ENCODE measurements at places on chromosomes 7 and 10.

- no peak for DNase-seq
Observed at GRCh38 chr10:45505311-45505710, 131.3 kb downstream of the ALOX5 start.

DNA sequence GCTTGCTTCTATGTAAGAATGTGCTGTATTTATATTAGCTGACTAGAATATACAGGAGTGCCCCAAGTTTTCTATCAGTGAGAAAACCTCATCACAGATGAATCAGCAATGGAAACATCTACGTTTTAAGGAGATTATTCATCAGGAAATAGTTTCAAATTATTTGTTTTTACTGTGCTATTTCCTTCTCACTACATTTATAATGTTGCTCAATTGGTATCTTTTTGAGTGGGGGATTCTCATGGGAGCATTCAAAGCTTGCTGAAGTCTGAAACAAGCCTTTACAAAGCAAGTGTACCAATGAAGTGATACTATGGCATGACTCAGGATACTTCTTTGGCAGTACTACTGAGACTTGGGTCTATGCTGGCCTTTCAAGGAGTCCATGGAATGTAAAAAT is 191.1 kb upstream of the SLC26A5 start:
- DNase-seq: no peak

DNA sequence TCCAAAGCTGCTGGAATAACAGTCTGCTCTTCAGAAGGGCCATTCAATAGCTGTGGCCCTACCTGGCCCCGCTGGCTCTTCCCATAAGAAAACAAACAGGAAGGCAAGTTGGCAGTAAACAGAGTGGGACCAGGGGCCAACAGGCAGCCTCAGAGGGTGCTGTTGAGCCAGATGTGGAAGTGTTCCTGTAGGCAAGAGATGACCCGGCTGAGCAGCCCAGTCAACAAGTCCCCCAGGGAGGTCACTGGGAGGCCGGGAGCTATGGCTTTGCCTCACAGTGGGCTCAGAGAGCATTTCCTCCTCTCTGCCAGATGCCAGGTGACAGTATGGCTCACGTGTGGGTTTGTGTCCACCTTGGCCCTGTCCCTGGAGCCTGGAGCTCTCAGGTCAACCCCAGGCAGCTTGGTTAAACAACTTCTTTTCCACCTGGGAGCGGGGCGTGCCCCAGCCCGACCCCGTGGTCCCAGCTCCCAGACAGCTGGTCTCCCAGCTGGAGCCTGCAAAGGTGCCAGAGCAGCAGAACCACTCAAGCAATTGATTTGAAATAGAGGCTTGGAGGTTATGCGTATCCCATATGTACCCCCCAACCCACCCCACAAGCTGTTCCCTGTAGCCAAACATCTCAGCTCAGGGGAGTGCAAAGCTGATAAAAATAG is 33.8 kb upstream of the LOXL4 start:
- no peak for DNase-seq

DNA sequence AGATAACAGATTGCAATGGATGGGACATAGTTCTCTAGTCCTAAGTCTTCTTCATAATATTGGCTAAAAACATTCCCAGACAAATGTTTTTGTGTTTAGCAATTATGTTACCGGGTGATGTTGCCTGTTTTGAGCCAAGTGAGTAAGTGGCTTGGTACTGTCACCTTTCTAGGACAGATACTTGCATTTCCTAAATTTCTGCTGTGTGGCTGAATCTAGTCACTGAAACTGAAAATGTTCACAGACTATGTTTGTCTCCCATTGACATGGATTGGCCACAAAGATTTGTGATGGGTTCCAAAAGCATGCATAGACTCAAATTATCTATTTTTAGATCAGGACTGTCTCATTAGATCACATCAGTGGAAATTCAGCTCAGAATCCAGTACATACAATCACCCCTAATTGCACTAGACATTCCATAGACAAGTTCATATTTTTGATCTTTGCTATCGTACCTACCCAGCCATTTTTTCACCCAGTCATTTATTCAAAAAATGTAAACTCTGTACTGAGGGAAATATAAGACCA is 1222.1 kb upstream of the AUTS2 start:
- no peak for DNase-seq

- no peak for DNase-seq
Observed at GRCh38 chr7:116679500-116679899, 7.5 kb downstream of the MET start.

GRCh38 chr7:66187905-66188304 is 17.2 kb upstream of the TPST1 start:
- DNase-seq: no peak

DNA sequence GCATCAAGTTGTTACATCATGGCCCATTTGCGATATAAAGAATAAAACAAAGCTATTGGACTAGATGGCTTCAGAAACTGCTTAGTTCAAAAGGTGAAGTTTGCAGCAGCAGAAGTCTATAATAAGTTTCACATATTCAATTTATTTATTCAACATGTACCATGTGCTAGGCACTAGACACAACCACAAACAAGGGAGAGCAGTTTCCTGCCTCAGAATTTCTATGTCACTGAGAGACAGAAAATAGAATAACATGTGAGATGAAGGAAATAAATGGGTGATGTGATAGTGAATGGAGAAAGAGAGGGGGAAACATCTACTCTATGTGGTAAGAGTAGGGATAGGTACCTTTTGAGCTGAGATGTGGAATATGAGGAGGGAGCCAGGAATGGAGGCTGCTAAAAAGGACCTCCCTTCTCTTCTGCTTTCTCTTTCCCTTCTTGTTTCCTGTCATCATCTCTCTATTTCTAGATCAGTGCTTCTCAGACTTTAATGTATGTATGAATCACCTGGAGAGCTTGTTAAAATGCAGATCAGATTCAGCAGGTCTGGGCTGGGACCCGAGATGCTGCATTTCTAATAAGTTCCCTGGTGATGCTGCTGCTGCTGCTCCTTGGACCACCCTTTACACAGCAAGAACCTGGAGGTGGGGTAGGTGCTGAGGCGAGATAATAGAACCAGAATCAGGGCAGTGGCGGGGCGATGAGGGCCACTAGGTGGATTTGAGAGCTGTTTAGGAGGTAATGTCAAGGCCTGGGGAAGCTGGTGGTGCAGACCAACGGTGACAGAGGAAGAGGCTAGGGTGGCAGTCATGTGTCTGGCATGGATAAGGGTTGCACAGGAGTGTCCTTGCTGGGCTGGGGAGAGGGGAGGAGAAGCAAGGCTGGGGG is 13.7 kb upstream of the INMT start:
- no peak for DNase-seq

- DNase-seq: no peak
Observed at GRCh38 chr7:38373155-38373554, 99.7 kb upstream of the TARP start.

DNA sequence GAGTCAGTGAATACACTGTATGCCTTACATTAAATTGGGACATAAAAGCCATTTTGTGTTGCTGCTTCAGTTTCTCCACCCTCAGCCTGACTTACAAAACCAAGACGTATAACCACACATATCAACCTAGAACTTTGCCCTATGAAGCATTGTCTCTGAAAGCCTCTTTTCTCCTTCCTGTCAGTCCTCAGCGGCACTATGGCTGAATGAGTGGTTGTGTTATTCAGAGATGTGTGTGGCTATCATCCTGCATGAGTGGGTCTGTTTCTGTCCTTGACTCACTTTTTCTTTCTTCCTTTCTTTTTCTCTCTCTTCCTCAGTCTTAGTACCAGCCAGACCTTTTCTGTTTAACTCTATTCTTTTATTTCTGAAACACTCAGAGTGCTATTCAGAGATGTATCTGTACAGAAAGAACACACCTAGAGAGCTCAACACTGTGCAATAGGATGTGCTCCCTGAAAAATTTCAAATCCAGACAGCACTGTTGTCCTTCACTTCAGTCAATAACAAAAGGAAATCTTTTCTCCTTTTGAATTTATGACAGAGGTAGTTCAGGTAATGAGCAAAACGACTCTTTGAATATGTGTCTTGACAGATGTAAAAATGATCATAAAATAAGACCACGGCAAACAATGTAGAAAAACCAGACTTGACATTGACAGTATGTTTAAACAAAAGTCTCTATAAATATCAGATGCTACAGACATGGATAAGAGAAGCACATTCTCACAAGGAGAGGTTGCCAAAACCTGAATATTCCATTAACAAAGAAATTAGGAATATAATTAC is 163.3 kb upstream of the FEZF1 start:
- no peak for DNase-seq

GRCh38 chr10:119368991-119369869 is 161.9 kb downstream of the GRK5 start:
- DNase-seq: peak; percentile 94

- no peak for DNase-seq
Observed at GRCh38 chr10:987620-987869, 689 bp upstream of the GTPBP4 start.

- DNase-seq: no peak
Observed at GRCh38 chr10:31664803-31665202, 263.8 kb downstream of the ARHGAP12 start.

DNA sequence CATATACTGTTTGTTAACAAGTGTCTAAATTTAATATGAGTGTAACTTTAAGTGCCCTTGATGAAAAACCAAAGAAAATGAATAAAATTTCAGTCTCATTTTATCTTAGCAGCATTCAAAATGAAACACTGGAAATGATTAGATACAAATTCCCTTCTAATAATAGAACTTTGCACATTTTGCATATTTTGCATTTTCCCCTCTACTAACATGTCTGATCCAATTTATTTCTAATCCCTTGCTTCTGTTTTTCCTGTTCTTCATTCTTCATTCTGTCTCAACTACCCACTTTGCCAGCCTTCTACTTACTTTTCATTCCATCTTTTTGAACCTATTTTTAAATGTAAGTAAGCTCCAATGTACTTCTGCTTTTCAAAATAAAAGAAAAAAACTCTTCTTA is 42.7 kb upstream of the SEMA3D start:
- DNase-seq: no peak

- no peak for DNase-seq
Observed at GRCh38 chr7:4267341-4268039, 414.6 kb upstream of the FOXK1 start.

- DNase-seq: no peak
Observed at GRCh38 chr10:32793033-32793432, 165.0 kb downstream of the ITGB1 start.

DNA sequence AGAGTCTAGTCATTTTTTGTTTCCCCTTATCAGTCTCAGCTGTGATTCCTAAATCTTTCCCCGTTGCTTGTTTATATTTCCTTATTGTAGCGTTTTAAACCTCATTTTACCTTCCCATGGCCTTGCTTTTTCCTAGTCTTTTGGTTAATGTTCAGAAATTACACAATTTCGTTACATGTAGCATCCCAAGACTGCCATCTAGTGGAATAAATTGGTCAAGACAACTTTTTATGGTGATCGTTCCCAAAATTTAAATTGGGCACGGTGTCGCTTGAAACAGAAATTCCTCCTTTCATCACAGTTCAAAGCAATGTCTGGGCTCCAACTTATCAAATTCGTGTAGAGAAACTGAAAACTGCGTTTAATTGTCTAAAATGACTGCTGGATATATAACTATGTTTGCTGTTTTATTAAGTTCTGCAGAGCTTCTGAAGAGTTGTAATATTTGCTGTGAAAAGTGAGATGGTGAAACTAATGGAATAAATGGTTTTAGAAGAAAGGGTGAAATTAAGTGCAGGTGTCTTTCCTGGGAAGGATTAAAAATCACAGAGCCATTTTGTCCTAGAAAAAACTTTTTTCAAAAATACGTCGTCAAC is 370.2 kb downstream of the PHF14 start:
- peak; percentile 49 for DNase-seq

GRCh38 chr10:63192826-63193225 is 59.7 kb downstream of the NRBF2 start:
- no peak for DNase-seq

DNA sequence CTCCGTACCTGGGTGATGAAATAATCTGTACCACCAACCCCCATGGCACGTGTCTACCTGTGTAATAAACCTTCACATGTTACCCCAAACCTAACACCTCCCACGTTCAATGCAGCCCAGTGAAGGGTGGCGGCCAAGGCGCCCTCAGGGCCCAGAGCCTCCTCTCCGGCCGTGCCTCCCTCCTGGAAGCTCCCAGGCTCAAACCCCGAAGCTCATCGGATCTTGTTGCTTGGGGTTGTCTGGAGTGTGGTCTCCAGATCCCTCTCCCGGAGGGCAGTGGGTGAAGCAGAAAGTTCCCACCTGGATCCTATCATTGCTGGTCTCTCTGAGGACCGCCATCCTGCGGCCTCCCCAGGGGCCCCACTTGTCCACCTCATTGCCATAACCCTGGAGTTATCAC is 9.4 kb upstream of the KNDC1 start:
- DNase-seq: no peak

DNA sequence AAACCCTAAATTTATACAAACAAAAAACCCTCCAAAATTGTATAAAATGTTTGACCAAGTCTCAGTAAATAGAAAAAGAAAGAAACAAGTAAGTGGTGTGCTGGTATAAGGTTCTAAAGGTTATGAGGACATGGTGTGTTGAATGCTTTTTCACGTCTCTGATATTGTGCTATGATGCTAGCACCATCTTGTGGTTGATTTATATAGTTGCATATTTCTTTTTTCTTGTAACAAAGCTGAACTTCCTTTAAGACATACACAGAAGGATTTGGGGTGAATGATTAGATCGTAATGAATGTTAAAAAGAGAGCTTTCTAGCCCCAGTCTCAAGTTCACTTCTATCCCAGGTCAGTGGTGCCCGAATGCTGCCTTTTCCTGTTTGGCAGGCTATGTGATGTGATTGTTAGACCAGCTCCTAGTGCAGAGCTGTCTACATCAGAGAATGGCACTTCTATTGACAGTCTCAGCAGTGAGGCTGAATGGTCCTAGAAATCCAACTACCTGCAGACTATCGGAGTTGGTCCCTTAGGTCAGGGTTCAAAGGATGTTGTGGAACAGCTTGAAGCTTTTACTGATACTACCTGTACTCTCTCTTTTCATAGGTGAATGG is 25.0 kb downstream of the VTI1A start:
- peak; percentile 62 for DNase-seq

- no peak for DNase-seq
Observed at GRCh38 chr7:47031786-47032535, 550.0 kb downstream of the TNS3 start.

DNA sequence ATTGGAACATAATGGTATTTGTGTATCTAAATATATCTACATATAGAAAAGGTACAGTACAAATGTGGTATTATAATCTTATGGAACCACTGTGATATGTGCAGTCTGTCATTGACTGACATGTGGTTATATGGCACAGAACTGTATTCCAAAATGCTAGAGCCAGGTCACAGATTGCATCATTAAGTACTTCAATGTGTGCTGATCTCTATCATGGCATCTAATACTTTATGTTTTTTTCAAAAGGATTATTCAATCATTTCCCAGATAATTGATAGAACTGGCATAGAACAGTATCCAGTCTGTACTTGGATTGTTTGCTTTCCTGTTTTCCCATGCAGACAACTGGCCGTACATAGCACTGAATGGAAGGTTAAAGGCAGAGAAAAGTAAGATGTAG is 662.7 kb downstream of the PARD3 start:
- no peak for DNase-seq
